ENCODE measurements at places on chromosomes 13 and 19. TPM values are rescaled to one million over a fixed set of nuclear protein-coding genes. Genes with fewer than 3 reads are reported as not detected.
A peak's percentile ranks its signal among the peaks of the same experiment; 100 is the strongest.

DNA sequence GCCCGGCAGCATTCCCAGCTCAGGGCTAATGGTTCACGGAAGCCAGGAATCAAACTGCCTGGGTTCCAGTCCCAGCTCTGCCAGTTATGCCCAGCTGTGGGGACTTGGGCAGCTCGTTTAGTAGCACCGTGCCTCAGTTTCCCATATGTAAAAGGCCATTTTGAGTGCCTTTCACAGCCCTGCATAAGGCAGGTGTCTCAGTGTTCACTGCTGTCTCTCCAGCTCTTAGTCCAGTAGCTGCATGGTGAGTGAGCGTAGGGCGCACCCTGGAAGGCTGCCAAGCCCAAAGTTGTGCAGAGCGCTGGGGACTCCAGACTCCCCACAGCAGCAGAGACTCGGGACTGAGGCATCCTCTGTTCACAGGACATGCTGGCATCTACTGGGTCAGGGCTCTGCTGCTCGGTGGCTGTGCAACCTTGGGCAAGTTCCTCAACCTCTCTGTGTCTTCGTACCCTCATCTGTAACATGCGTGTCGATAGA, 5.5 kb downstream of the RPL28 start:
- peaks cover 43% of the 10 kb centered on the region for H3K4me1 ChIP-seq
- H3K27ac ChIP-seq, result no peak overlapping the region
- DNase-seq, result no peak
- H3K27me3 ChIP-seq, result no peaks in the 10 kb centered on the region

GRCh38 chr13:109712124-109712722, 74.2 kb downstream of the IRS2 start:
- no peak overlapping the region for H3K27ac ChIP-seq

DNA sequence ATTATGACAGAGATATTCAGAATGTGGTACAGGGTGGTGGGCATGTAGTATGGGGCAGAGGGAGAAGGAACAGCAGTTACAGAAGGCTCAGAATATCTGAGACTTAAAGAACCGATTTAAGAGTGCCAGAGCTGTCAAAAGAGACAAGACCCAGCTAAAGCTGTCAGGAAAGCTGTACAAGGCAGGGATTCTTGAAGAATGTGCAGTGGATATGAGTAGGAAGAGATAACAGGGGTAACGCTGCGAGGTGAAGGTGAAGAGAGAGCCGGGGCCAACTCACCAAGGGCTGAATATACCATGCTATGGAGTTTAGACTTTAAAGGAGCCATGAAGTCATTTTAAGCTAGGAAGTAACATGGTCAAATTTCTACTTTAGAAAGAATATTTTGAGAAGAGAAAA, 381.0 kb downstream of the DIAPH3 start:
- no peaks in the 10 kb centered on the region for H3K27me3 ChIP-seq
- no peak for DNase-seq
- H3K27ac ChIP-seq, result no peak overlapping the region
- no peaks in the 10 kb centered on the region for H3K4me1 ChIP-seq
- no peaks in the 10 kb centered on the region for H3K36me3 ChIP-seq

DNA sequence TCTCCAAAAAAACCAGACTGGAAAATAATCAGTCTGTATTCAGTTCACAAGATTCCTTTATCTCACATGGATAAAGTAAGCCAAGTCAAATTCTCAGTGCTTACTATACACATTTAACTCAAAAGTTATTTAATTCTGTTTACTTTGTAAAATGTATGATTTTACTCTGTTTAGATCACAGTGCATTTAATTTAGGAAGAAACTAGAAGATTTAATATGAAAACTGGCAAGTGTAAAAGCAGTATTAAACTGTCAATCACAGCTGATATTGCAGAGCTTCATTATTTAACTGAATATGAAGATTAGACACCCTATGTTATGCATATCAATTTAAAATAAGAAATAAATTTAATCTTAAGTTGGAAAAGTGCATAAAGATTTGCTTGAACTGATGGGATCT, 78.0 kb downstream of the DACH1 start:
- H3K27me3 ChIP-seq, result no peaks in the 10 kb centered on the region
- H3K36me3 ChIP-seq, result no peaks in the 10 kb centered on the region
- DNase-seq, result no peak
- no peaks in the 10 kb centered on the region for H3K4me1 ChIP-seq
- no peak overlapping the region for H3K27ac ChIP-seq

GRCh38 chr13:59754411-59754810, 409.3 kb downstream of the DIAPH3 start:
- no peak overlapping the region for H3K27ac ChIP-seq
- DNase-seq, result no peak
- H3K36me3 ChIP-seq, result no peaks in the 10 kb centered on the region
- H3K4me1 ChIP-seq, result peaks cover 3% of the 10 kb centered on the region
- H3K27me3 ChIP-seq, result no peaks in the 10 kb centered on the region

DNA sequence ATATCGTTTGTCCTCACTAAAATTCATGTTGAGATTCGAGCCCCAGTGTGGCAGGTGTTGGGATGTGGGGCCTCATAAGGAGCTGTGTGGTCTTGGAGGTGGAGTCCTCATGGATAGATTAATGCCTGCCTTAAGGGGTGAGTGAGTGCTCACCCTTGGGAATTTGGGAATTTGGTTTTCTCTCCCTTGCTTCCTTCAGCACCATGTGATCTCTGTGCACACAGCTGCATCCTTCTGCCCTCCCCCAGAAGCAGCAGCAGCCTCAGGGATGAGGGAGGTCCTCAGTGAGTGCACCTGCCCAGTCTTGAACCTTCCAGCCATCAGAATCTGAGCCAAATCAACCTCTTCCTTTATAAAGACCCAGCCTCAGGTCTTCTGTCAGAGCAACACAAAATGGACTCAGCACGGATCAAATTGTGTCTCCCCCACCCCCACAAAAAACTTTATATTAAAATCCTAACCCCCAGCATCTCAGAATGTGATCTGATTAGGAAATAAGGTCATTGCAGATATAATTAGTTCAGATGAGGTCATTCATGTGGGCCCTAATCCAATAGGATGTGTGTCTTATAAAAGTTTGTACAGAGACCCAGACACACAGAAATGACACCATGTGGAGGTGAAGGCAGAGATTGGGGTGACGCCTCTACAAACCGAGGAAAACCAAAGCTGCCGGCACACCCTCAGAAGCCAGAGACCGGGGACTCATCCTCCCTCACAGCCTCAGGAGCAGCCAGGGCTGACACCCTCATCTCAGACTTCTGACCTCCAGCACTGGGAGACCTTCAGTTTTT, 12.9 kb downstream of the CYTH2 start:
- no peak overlapping the region for H3K27ac ChIP-seq
- H3K36me3 ChIP-seq, result peaks cover 49% of the 10 kb centered on the region
- no peaks in the 10 kb centered on the region for H3K27me3 ChIP-seq
- H3K4me3 ChIP-seq, result no peak overlapping the region
- no peak for DNase-seq
- peaks cover 23% of the 10 kb centered on the region for H3K4me1 ChIP-seq

GRCh38 chr13:29164116-29164515, 344.0 kb downstream of the MTUS2 start:
- DNase-seq, result no peak
- no peaks in the 10 kb centered on the region for H3K36me3 ChIP-seq
- no peak overlapping the region for H3K4me3 ChIP-seq
- no peaks in the 10 kb centered on the region for H3K4me1 ChIP-seq
- H3K27me3 ChIP-seq, result no peaks in the 10 kb centered on the region
- H3K27ac ChIP-seq, result no peak overlapping the region

DNA sequence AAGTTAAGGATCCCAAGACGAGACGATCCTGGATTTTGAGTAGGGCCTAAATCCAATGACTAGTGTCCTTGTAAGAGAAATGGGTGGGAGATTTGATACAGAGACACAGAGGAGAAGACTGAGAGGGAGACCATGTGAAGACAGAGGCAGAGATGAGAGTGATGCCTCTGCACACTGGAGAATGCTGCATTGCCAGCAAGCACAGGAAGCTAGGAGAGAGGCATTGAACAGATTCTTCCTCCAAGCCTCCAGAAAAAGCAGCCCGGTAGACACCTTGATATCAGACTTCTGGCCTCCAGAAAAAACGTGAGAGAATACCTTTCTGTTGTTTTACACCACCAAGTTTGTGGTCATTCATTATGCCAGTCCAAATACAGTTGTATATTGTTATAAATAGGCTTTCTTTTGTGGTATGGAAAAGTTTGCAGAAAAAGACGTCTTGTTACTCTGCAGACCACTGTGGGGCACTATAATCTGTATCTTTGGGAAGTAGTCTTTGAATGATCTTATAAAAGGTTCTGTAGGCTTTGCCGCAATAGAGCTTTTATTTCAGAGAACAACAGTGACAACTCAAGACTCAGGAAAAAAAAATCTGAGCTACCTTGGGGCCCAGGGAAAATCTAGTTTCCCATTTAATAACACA, 17.9 kb upstream of the RFC3 start:
- DNase-seq, result peak; percentile 93
- H3K4me1 ChIP-seq, result no peaks in the 10 kb centered on the region
- no peak overlapping the region for H3K27ac ChIP-seq

DNA sequence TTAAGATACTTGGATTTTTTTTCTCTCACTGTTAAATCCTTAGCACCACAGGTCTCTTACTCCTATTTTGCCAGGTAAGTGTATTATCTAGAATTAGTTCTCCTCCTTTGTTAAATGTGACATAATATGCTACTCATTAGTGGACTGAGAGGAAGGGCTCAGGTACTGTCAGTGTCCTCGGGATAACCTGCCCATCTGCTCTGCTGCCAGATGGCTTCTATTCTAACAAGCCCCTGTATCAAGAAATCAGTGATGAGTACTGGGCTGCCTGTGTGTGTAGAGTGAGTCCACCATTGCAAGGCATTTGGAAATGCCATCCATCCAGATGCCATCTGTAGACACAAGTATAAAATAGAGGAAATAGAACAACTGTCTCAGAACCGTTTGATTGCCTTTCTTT, 209.6 kb downstream of the ATP8A2 start:
- H3K36me3 ChIP-seq, result no peaks in the 10 kb centered on the region
- H3K4me1 ChIP-seq, result no peaks in the 10 kb centered on the region
- no peak overlapping the region for H3K27ac ChIP-seq
- H3K4me3 ChIP-seq, result no peak overlapping the region
- no peak for DNase-seq

DNA sequence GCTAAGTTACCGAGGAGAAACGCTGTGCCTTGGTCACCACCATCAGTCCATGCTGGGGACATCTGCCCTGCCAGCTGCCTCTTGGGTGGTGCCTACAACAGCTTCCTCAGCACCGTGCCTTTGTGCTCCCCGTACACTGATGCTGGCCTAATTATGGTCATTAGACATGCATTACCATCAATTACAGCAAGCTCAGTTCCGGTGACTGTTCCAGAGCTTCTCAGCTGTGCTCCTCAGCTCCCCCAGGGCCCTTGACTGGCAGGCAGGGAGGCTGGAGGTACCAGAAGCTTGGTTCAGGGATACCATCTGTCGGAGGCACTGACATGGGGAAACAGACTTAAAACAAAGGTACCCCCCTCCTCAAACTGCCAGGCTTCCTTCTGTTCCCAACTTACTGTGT, 40.2 kb downstream of the CILP2 start:
- H3K4me1 ChIP-seq, result peaks cover 13% of the 10 kb centered on the region
- H3K27me3 ChIP-seq, result no peaks in the 10 kb centered on the region
- no peak for DNase-seq
- H3K27ac ChIP-seq, result no peak overlapping the region
- no peak overlapping the region for H3K4me3 ChIP-seq
- peaks cover 19% of the 10 kb centered on the region for H3K36me3 ChIP-seq

DNA sequence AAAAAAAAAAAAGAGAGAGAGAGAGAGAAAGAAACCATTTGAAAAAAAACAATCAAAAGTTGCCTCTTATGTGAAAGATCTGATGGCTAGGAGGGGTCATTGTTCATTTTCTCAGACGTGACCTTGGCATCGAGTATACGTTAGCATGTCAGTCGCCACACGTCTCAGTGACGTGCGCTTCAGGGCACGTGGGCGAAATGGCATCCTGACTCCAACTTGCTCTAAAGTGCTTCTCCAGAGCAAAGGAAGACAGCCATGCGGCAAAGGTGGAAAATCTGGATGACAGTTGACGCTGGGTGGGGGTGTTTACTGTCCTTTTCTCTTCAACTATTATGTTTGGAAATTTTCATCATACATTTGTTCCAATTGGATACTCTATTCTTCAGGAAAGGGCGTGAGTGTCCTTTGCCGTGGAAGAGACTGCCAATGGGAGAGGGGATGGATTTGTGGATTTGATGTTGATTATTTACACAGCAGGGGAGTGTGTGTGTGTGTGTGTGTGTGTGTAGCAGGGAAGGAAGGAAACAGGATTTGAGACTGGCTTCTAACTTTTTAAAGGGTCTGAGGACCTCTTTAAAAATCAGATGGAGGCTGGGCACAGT, 25.0 kb downstream of the KLF2 start:
- peaks cover 19% of the 10 kb centered on the region for H3K36me3 ChIP-seq
- DNase-seq, result no peak
- no peak overlapping the region for H3K4me3 ChIP-seq
- H3K4me1 ChIP-seq, result no peaks in the 10 kb centered on the region

DNA sequence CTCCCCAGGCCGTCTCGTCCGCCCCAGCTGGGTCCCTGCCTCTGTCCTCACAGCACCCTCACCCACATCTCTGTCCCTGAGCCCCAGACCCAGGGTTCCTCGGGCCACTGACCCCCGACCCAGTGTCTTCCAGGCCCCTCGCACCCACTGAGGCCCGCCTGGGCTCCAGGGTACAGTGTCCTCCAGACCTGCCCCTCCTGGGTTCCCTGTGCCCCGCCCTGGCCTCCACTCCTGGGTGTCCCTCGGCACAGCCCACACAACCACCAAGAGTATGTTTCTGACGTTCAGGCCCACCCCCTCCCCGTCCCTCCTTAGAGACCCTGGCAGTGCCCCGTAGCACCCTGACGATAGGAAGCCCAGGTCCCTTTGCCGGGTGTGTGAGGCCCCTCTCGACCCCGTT, 22.6 kb upstream of the NCCRP1 start:
- H3K36me3 ChIP-seq, result peaks cover 98% of the 10 kb centered on the region
- DNase-seq, result no peak
- no peaks in the 10 kb centered on the region for H3K4me1 ChIP-seq

DNA sequence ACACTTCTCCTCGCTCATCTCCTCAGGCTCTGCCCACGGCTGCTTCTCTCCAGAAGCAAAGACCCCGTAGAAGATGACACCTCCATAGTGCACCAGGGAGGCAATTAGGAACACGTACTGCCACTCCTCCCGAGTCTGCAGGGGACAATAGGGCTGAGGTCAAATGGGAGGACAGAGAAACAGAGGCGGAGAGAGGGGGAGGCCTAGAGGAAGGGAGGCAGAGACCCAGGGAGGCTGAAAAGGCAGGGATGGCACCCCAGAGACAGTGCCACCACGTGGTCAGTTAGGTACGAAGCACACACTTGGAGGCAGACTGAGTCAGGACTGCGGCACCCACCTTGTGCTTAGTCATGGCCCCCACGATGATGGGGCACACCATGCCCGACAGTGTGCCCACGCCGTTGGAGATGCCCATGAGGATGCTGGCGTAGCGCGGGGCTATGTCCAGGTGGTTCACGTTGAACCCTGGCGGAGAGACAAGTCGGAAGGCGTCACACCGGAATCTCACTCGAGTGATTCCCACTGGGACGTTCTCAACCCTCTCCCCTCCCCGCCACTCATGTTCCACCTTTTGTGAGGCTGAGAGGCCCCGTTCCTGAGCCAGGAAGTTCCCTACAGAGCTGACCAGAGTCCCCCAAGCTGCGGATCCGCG, 5.6 kb downstream of the GFY start:
- no peak overlapping the region for H3K4me3 ChIP-seq
- no peak overlapping the region for H3K27ac ChIP-seq
- no peak for DNase-seq
- peaks cover 100% of the 10 kb centered on the region for H3K27me3 ChIP-seq
- no peaks in the 10 kb centered on the region for H3K36me3 ChIP-seq
- H3K4me1 ChIP-seq, result peaks cover 25% of the 10 kb centered on the region

ELANE gene
- 23.5 TPM for total RNA-seq

ZNF554 gene
- total RNA-seq, result 11.1 TPM

Measured in spinal cord (tissue), 10 donors.